ENCODE measurements at places on chromosomes 1 and 21. TPM values are rescaled to one million over a fixed set of nuclear protein-coding genes. Genes with fewer than 3 reads are reported as not detected.

DNA sequence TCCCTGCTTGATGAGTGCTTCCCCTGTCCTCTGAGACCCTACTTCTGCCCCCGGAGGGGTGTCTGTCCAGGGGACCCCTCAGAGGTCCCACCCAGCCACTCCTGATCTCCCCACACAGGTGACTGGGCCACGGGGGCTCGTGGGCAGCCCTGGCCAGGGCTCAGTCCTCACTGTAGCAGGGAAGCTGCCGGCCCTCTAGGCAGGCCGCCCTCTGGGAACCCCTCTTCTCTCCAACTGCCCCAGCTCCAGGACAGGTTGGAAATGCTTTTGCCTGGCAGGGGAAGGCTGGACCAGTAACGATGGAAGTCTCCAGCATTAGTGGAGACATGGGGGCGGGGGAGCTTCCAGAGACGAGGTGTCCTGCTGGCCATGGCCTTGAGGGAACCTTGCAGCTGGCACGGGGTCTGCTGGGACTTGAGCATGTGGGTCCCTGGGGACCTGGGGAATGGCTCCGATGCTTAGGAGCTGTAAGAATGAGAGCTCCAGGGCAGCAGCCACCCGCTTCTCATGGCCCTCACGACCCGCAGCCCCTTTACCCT lies 3.1 kb upstream of the FNDC10 start:
- no peak for DNase-seq

- DNase-seq = no peak
Measured at GRCh38 chr21:21463456-21463855, 465.2 kb downstream of the NCAM2 start.

GRCh38 chr1:54013393-54014008 lies 4.5 kb downstream of the LDLRAD1 start:
- no peak for DNase-seq

DNA sequence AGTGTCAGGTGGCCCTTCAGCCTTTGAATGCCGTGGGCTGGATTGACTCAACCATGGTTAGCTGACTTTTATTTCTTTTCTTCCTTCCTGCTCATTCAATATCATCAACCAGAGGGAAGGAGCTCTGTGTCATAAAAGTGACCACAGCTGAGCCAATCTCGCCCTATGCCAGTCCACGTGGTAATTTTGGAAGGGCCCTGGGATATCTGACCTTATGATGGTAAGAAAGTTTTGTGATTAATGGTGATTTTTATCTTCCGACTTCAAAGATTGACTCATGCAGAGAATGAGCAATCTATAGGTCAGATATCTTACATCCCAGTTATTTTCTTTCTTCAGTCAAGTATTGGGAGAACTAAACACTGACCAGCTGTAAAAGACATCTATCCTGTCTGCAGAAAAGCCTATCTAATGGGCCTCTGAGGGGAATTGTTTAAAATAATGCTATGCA lies 170.3 kb downstream of the ZC3H11B start:
- DNase-seq = no peak

DNA sequence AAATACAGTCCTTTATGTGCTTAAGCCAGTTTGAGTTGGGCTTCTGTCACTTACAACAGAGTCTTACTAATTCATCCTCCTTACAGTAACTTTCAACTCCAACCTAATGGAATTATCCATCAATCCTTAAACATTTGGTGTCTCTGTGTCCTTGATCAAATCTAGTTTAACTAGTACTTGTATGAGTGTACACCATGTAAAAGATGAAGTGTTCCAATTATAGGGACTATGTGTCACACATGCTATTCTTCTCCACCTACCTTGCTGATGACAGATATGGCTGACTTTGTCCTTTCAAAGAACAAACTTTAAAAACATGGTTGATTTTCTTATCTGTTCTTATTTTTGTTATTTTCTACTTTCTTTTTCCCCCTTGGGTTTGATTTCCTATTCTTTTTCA lies 60.4 kb upstream of the NBPF3 start:
- no peak for DNase-seq

PI4KB gene
- total RNA-seq = 59.6 TPM

PADI2 gene
- 5.6 TPM for total RNA-seq

Data from type B pancreatic cell (in vitro differentiated cells).